Left renal pelvis (tissue), 4 donors: ENCODE measurements at places on chromosomes 11 and 22.

DNA sequence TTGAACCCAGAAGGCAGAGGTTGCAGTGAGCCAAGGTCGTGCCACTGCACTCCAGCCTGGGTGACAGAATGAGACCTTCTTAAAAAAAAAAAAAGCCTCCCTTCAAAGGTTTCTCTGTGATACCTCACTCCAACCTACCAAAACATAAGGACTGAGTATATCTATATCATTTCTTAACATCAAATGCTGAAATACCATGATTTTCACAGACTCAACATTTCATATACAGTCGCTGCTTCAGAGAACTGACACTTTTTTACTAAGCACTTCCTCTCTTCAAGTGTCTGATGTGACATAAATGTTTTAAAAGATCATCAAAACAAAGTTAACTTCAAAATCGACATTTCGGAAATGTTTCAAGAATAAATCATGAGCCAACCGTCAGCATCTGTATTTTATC lies 12.0 kb downstream of the PRR14L start:
- no peak for DNase-seq

DNA sequence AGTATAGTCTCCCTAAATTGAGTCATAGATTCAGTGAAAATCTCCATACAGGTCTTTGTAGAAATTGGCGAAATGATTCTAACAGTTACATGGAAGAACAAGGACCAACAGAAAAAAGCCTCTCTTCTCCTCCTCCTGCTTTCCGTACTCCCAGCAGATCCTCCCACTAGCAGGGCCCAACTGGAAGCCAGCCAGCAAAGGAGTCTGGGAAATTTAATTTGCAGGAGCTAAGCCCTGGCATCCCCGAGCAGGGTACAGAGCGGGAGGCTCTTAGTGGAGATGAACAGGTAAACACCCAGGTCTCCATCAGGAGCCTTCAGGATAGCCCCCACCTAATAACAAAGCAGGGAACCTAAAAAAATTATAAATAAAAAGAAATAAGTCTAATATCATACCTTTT lies 1473.8 kb downstream of the TBC1D22A start:
- no peak for DNase-seq

GRCh38 chr11:44236296-44236695 lies 73.6 kb downstream of the ALX4 start:
- peak; percentile 25 for DNase-seq

DNA sequence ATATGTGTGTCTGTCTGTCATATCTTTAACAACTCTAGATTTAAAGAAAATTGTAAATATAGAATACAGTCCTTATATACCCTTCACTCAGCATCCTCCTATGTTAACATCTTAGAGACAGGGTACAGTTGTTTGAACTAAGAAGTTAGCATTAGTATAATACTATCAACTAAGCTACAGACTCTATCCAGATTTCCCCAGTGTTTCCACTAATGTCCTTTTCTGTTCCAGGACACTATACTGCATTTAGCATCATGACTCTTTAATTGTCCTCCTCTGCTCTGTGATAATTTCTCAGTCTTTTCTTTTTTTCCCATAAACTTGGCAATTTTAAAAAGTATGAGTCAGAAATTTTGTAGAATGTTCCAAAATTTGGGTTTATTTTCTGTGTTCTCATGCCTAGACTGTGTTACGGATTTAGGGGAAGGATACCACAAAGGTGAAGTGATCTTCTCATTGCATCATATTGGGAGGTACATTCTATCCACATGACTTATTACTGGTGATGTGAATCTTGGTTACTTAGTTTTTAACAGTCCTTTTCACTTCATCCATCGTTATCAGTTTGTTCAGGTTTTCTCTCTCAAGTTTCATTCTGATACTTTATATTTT lies 168.4 kb downstream of the SBF2 start:
- DNase-seq, result no peak

DNA sequence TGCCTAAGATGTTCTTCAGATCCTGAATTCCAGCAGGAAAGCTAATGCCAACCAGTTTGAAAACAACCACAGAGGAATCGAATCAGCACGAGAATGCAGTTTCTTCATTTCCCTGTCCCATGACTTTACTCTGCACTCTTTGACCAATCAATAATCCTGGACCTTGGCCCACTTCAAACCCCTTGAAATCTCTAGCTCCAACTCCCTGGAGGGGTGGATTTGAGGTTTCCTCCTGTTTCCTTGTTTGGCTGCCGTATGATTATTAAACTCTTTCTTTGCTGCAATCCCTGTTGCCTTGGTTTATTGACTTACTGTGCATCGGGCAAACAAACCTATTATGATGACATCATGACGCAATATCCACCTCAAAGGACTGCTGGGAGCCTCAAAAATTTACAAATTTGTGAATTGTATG lies 109.3 kb downstream of the FBXO7 start:
- no peak for DNase-seq

DNA sequence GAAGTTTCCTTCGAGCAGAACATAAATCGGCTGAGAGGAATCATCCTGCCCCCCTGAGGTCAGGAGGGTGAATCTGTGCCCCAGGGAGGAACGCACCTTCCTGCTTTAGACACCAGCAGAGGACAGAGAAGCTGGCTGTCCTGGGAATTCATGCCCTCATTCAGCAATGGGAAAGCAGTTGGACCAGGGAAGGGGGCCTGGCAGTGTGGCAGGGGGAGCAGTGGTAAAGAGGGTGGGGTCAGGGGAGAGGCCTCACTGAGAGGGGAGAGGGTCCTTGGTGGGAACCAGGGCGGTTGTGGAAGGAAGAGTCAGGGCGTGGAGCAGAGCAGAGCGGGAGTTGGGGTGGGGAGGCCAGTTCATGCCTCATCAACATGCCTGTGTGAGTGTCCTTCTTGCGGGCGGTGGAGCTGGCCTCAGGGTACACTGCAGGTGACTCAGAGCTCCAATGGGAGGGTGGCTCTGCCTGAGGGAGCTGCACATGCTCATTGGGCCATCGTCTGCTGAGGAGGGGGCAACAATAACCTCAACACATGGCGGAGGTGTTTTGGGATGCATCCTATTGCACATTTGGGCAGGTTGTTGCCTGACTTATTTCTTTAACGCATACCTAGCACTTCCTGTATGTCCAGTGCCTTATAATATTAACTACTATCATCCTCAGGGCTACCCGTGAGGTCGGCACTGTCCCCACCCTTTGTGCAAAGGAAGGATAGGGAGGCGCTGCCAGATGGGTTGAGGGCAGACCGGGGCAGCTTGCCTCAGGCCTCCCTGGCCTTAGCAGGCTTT lies 23.2 kb downstream of the MED15 start:
- no peak for DNase-seq

DNA sequence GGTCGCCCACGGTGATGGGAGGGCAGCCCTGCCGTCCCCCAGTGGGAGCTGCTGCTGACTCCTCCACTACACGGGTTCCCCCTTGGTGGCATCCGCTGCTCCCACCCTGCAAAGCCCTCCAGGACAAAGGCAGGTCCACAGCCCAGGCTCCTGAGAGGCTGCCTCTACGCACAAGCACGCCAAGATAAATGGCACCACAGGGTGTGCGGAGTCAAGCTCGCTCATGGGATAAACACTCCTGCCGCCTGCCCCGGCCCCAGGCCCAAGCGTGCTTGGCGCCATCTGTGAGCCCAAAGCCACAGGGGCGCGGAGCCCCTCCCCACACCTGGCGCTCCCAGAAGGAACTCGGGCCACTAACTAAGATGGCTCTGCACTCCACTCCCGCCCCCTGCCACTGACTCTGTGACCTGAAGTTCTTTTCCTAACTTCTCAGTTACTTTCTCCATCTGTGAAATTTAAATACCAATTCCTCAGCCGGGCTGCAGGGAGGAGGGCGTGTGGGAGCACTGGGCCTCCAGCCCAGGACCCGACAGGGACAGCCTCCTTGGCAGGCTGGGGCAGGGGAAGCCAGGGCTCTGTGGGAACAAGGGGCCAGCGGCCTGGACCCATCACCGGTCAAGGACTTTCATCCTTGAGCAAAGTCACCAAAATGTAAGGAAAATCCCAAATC lies 14.9 kb downstream of the EHD1 start:
- DNase-seq, result no peak

DNA sequence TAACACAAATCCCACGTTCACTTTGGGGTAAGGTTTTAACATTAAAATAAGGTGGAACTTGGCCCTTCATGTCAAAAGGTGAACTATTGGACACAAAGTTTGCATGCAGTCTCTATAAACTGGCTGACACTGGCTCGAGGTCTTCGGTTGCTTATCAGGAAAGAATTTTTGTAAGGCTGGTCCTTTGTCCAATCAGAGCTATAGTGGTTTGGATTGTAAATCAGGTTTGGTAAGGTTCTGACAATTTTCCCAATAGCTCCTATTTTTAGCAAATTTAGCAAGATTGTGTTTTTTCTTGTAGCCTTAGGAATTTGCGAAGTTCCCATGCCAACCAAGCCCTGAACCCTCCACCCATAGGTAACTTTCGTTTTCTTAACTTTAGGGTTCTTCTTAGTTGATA lies 17.6 kb upstream of the MED17 start:
- DNase-seq, result no peak

- peak; percentile 29 for DNase-seq
Measured at GRCh38 chr11:46050003-46050461, 71.2 kb downstream of the PHF21A start.

- DNase-seq, result no peak
Measured at GRCh38 chr11:12771875-12772274, 97.7 kb downstream of the TEAD1 start.

DNA sequence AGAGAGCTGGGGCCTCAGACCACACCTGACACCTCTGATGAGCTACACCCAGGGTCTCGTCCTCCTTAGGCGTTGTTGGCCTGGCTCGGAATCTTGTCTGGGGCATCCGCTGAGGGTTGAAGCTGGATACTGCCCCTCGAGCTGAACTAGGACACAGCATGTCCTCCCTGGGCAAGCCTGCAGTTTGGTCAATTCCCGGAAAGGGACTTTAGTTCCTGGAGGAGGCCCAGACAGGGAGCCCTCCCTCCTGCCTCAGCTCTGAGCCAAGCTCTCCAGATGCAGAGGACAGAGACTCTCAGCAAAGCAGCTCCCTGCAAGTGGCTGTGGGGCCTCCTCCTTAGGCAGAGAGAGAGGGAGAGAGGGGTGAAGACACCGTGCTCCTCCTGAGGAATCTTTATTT lies 4.9 kb downstream of the APOL3 start:
- DNase-seq, result no peak

DNA sequence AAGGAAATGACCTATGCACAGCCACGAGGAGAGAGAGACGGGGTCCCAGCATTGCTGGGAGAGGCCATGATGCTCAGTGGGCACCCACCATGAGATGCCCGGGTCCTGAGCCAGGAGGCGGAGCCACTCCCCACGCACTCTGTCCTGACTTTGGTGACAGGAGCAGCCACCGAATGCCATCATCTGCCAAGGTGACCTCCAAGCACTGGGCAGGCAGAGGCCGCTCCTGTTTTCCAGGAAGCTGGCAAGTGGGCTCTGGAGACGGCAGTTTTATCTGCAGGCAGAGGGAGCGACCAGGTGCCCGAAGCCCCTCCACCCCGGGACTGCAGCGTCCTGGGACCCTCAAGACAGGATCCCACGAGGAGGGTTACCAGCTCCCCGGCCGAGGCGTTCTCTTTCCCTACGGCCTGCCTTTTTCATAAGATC lies 453.9 kb downstream of the BRD1 start:
- DNase-seq, result no peak

DNA sequence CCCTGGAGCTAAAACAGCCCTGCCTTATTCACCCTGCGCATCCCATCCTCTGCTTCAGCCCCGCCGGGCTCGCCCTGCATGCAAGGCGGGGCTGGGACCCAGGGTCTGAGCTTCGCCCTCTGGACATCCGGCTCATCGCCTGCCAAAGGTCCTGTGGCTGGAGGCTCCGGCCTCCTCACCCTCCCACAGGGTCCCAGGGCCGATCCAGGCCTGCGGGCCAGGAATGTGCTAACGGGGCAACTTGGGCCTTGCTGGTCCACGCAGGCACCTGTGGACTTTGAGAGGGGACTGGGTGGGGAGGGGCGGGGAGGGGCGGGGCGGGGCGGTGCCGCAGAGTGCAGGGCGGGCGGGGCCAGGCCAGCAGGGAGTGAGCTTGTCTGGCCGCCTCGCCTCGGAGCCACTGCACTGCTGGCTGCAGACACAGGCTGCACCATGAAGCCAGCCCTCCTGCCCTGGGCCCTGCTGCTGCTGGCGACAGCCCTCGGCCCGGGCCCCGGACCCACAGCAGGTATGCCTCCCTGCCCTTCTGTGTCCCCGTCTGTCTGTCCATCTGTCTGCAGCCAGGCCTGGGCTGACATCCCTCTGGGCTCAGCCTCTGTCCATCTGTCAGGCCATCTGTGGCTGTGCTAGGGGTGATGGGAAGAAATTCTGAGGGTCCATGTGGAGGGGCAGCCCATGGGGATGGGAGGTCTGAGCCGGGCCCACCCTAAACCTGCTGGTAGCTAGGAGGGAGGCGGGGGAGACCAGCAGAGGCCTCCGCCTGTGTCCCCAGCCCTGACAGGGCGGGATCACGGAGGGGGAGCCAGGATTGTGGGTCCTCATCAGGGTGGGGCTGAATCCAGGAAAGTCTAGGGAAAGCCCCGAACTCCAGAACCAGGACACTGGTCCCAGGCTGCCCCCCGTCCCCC lies at the start of gene SUSD2:
Gene SUSD2 (plus strand): TSS at position 400 of the 908 bp plus-strand sequence. CDS start 33 bp downstream, at position 433.
- DNase-seq, result no peak

DNA sequence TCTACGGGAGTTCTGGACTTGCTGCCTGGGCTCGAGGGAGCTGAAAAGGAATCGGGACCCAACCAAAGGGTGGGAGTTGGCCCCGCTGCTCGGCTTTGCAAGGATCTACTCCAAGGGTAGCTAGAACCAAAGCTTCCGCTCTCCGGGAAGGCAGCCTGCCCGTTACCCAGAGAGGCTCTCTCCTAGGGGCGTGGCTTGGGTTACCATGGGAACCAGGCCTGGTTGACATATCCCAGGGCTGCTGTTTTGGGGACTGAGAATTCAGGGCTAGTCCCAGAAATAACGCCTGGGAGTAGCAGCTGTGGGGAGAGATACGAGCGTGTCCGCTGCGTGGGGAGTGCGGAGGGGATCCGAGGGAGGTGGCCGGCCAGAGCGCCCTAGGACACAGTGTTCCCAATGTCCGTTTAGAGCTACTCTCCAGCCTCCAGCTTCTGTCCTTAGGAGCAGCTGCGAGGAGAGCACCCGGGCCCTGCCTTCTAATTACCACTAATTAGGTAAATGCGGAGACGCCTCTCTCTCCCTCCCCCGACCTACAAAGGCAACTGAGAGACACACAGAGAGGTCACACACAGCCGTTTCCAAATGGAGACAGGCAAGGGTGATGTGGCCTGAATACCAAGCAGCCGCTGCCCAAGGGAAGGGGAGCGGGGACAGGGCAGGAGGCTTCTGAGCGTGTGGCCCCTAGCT lies 141.6 kb upstream of the CADM1 start:
- no peak for DNase-seq

GRCh38 chr11:101127699-101128570 lies 1.7 kb downstream of the PGR start:
- DNase-seq, result no peak

GRCh38 chr22:37417677-37418348 lies 9.5 kb downstream of the ELFN2 start:
- DNase-seq, result no peak

- no peak for DNase-seq
Measured at GRCh38 chr11:131868629-131869507, 498.5 kb downstream of the NTM start.

- no peak for DNase-seq
Measured at GRCh38 chr11:128871168-128871610, 4.1 kb upstream of the KCNJ1 start.
